ENCODE measurements at places on chromosomes 3 and 15.

- no peak for DNase-seq
Measured at GRCh38 chr3:127805026-127805753, 17.1 kb downstream of the MGLL start.

DNA sequence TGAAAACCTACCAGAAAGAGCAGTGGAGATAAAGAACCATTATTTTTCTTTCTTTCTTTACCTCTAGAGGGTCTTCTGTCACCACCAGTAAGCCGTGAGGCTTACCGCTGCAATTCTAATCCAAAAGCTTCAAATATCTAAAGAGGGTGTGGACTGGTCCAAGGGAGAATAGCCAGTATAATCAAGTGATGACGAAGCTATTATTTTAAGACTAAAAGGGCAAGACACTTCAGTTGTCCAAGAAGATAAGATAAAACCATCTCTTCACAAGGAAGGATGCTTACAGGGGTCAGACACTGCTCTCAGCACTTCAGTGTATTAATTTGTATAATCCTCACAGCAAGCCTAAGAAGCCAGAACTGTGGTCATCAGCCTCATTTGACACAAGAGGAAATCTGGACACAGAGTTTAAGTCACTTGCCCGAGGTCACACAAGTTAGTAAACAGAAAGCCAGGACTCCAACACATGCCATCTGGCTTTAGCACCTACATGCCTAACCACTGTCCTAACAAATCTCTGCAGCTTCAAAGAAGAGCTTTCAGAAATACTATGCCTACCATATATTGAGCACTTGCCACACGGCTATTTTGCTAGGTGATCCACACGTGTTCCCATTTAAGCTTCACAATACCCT is 14.6 kb downstream of the HDC start:
- no peak for DNase-seq

- no peak for DNase-seq
Measured at GRCh38 chr15:55015093-55015445, 181.7 kb downstream of the RSL24D1 start.

GRCh38 chr3:149872589-149872988 is 59.6 kb downstream of the RNF13 start:
- DNase-seq, result no peak

GRCh38 chr3:148255981-148256969 is 441.4 kb upstream of the AGTR1 start:
- no peak for DNase-seq

DNA sequence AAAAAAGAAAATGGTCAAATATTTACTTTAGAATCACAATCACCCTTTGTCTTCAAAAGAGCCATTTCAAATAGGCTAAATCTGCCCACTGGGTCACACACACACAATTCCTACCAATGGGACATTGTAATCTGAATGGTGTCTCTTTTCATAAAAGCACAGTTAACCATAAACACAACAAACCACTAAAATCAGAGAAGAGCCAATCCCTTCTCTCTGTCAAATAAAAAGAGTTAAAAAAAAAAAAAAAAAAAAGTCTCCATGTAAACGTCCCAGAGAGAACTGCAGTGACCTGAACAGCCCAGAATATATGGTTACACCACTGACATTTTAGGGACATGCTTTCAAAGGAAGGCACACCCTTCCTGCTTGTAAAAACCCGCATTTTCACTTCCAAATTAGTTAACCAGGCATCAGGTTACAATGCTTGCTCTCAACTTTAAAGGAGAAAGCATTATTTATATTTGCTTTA is 63.7 kb downstream of the PRICKLE2 start:
- DNase-seq, result no peak

DNA sequence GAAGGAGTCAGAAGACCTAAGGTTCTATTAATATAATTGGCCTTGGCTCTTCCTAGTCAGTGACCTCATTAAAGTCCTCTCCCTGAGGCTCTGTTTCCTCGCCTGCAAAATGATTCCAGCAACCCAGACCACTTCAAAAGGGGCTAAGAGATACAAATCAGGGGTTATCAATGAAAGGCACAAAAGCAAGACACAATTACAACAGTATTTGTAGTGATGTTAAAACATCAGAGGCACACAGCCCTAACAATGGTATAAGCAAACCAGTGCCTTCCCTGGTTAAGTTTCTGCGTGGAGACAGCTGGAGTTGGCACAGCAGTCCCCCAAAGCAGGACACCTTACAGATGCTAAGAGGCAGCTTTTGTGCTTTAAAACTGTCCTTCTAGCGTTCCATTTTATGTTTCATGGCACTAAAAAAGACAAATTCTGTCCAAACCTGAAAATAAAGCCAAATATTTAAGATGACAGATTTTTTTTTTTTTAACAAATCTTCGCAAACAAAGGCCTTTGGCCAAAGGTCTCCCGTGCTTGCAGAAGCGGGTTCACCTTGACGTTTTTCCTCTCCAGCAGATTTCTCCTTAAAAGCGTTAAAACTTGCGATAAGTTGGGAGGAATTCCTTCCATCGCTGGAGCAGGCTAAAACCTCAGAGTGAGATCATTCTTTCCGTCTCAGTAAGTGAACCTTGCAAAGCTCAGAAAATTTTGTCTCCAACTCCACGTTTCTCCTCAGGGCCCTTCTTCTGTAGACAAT is 999 bp downstream of the ZNF280D start:
- peak; percentile 36 for DNase-seq

DNA sequence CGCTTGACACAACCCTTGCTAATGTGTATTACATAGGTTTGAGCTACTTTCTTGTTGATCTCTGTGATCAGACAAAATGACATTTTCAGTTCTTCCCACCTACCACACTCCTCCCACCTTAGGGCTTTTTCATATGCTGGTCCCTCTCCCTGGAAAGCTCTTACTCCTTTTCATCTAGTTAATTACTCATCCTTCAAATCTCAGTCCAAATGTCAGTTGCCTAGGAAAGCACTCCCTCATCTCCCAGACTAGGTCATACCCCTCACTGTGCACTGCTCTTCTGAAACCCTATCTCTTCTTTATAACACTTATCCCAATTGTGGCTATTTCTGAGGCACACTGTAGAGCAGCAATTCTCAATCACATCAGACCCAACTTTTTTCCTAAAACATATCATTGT is 7.3 kb downstream of the ZNF106 start:
- DNase-seq, result no peak

Measured in femur (tissue), 1 donor.